Left renal pelvis (tissue), 4 donors: ENCODE measurements at places on chromosomes 16 and 17. TPM values are rescaled to one million over a fixed set of nuclear protein-coding genes. Genes with fewer than 3 reads are reported as not detected.

ADAD2 gene
- polyA plus RNA-seq, result not detected

CHRNE gene
- 2.0 TPM for polyA plus RNA-seq

PNMT gene
- polyA plus RNA-seq, result 0.22 TPM

KRT25 gene
- 0.68 TPM for polyA plus RNA-seq

CDRT15 gene
- polyA plus RNA-seq, result 0.40 TPM

PRSS8 gene
- polyA plus RNA-seq, result 70.6 TPM

SOX15 gene
- polyA plus RNA-seq, result 4.5 TPM

CLEC19A gene
- 0.07 TPM for polyA plus RNA-seq

ORC6 gene
- 15.0 TPM for polyA plus RNA-seq

TBX21 gene
- polyA plus RNA-seq, result 0.07 TPM

GRCh38 chr16:87692176-87692575 is 73.6 kb downstream of the KLHDC4 start:
- DNase-seq, result no peak

GRCh38 chr16:56691885-56692284 is 9.6 kb downstream of the MT1X start:
- no peak for DNase-seq

DNA sequence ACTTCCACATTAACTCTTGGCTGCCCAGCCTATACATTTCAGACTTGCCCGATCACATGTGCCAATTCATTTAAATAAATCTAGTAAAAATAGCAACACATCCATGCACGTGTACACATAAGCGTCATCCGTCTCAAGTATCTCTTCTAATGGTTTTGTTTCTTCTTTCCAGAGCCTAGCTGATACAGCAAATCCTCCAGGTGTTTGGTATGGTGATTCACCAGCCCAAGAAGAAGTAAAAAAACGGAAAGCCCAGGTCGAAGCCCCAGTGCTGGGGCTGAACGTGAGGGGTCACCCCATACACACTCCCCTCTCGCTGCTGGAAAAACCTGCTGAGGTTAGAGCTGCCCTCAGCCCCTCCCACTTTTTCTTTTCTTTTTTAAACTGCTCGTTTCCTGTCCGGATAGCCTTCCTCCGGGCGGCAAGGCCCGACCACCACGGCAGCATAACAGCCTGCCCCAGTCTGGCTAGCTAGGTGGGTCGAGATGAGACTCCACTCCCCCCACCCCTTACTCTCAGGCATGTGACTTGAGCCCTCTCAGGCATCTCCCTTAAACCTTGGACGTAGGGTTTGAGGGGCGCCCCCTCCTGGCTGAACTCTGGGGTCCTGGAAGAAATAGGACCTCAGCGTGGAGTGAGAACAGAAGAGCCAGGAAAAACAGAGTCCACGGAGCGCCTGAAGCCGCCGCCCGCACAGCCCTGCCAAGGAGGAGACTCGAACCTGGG is 13.9 kb upstream of the OR1F1 start:
- DNase-seq, result no peak

GRCh38 chr16:54177052-54177861 is 109.3 kb downstream of the IRX3 start:
- DNase-seq, result no peak

DNA sequence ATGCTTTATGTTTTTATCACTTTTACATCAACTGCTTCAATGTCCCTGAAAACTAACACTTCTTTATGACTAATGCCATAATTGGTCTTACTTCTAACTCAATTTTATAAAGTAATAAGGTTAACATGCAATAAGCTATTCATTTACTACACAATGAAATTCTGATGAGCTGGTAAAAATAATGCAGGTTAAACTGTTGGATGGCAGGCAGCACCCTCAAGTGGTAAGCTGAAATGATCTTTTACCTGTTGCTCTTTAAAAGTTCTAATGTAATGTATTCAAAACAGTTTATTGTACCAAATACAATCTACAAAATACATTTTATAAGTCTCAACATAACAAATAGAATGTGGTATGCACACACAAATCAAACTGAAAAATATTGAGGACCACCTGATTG is 1280.3 kb downstream of the CDH8 start:
- no peak for DNase-seq

GRCh38 chr16:88076211-88076931 is 125.1 kb downstream of the BANP start:
- no peak for DNase-seq

DNA sequence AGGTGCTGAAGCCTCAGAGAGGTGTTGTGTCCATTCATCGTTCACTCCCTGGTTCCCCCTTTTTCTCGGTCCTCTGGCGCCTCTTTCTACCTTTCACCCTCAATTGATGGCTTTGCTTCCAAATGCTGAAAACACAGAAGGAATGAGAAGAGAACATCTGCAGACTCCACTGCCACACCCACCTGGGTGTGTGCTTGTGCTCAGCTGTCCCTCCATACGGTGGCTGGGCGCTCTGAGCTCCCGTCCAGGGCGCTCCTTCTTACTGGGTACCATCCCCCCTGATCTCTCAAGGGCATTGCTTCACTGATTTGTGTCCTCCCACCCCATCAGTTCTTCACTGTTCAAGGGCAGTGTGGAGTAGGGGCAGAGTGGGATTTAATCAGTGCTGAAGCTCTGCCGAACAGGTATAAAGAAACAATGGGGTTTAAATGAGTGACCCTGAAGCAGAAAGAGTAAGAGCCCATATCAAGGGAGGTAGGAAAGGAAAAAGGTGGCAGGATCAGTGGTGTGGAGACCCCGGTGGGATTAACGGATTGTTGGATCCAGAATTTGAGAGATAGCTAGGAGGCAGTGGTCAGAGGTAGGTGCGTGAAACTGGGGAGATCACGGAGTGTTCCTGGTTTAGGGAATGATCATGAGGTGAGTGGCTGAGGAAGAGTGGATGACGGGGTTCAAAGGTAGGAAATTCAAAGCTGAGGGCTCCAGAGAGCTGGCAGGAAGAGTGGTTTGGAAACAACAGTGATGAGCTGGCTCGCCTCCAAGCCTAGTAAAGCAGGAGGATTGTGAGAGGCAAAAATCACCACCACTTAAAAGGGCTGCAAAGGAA is 40.8 kb downstream of the MRTFB start:
- no peak for DNase-seq

DNA sequence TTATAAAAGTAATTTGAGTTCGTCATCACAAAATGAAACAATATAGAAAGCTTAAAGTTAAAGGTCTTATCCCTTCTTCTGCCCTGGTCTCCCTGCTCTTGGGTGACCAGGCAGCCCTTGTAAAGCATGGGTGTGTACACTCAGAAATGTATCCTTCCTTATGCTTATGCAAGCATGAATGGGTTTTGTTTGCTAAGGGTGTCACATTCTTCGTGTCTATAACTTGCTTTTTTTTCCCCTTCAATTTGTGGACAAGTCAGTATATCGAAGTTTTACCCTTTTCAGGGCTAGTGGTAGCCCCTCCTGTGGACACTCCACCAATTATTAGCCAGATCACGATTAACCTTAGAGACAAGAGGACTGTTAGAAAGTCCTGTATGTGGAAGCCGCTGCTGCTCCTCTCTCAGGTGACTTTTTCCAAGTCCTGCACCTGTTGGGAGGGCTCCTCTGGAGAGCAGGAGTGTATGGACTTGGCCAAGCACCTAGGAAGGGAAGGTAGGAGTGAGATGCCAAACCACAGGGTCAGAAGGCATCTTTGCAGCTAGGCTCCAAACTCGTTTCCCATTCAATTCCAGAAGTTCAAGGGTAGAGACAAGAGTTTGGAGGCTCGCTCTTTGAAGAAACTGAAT is 50.9 kb downstream of the LDHD start:
- DNase-seq, result no peak

DNA sequence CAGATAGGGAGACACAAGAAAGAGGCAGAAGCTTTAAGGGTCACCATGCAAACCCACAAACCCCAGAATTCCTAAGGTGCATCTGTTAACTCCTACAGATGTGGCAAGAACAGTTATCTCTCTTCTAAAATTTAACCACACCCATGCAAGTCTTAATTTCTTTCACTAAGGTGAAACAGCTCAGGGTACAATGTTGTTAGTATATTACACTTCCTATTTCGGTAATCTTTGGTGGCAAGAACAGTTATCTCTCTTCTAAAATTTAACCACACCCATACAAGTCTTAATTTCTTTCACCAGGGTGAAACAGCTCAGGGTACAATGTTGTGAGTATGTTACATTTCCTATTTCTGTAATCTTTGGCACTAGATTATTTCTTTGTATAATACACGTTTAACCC is 6.6 kb downstream of the CCL23 start:
- no peak for DNase-seq

DNA sequence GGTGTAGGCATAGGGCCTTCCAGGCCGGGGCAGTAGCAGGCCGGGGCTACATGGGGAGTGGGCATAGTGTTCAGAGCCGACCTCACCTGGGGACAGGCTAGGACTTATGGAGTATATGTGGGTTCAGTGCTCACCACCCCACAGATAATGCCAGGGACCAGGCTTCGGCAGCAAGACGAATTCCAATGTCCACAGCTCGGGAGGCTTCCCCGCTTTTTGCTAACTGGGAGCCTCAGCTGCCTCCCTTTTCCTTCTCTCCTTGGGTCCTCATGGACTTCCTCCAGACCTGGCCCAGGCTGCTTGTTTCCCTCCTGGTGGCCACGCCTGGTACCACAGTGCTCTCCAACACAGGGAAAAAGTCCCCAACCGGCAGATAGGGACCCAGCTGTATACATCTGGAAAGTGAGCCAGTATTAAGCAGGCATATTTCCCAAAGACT is 20.1 kb upstream of the SLC46A1 start:
- DNase-seq, result no peak

DNA sequence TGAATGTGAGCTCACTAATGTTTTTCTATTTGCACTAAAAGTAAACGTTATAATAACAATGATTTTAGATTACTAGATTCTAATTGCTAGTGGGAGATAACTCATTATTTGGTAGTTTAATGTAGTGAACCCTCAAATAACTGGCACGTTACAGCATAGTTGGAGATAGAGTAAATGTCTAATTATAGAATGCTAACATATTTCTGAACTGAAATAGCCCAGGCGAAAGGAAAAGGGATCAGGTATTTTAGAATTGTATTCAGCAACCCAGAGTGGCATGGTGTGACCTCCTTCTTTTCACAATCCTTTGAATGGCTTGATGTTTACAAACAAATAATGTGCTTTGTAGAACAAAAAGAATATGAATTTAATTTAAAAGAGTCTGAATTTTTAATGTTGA is 1221.2 kb downstream of the CDH8 start:
- DNase-seq, result no peak

- no peak for DNase-seq
Measured at GRCh38 chr16:9870962-9871361, 311.3 kb downstream of the GRIN2A start.

- DNase-seq, result no peak
Measured at GRCh38 chr17:29710891-29711418, 88.2 kb upstream of the CORO6 start.
